ENCODE measurements at places on chromosomes 11 and 22.

DNA sequence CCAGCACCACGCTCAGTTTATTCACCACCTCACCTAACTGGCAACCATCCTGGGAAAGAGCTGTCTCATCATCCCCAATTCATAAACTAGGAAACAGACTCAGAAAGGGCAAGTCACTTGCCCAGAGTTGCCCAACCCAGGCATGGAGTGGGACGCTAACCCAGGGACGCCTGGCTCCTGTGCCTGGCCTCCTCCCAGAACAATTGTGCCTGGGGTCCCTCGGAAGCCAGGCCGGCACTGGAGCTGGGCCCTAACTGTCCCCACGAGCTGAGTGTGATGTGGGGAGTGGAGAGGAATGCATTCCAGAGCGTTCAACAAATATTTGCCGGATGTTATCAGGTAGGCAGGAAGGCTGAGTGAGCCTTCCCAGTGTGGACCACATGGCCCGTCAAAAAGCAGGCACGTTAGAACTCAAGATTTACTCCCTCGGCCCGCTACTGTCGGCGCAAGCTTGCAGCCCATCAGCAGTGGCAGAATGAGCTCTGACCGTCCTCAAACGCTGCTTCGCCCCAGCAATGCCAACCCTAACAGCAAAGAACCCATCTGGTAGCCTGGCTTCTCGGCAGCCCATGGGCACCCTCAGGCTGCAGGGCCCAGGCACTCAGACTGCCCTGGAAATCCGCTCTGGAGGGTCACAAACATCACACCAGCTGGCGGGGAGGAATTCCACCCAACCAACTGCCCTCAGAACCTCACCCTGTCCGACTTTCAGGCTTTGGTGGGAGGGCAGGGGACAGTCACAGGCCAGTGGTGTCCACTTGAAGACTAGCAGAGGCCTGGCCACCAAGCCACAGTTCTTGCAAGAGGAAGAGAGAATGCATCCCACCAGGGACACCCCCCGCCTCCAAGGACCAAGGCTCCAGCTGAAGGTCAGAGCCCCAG, 35.6 kb downstream of the MYH9 start:
- DNase-seq: no peak

GRCh38 chr11:60125956-60126585, 37.6 kb downstream of the MS4A2 start:
- DNase-seq: no peak

DNA sequence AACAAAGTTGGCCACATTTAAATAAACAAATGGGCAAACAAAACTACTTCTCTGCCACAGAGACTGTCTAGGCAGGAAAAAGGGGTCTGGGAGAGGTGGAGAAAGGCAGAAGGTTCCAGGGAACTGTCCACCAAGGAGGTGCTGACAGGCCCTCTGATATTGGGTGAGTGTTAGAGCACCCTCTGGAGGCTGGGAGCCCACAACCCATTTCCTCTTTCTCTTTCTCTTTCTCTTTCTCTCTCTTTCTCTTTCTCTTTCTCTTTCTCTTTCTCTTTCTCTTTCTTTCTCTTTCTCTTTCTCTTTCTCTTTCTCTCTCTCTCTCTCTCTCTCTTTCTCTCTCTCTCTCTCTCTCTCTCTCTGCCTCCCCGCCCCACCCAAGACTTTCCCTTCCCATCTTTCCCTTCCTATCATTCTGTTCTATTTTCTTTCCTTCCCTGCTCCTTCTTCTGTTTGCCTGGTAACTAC, 912.8 kb downstream of the DLG2 start:
- DNase-seq: peak; percentile 73

DNA sequence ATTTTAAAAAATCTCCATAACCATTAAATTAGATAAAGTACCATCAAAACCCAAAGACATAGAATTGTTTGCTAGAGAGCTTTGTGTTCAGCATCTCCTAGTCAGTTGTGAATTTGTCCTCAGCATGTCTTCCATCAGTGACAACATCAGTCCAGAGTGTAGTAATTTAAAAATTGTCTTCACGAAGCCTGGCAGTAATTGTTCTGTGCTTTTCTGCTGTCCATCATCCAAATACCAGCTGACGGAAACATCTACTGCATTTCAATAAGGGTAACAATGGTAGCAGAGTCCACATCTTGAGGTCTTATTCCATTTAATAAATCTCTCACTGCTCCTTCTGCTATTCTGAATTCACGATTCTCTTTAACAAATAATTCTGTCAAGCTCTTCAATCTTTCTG, 121.5 kb downstream of the ATXN10 start:
- no peak for DNase-seq

DNA sequence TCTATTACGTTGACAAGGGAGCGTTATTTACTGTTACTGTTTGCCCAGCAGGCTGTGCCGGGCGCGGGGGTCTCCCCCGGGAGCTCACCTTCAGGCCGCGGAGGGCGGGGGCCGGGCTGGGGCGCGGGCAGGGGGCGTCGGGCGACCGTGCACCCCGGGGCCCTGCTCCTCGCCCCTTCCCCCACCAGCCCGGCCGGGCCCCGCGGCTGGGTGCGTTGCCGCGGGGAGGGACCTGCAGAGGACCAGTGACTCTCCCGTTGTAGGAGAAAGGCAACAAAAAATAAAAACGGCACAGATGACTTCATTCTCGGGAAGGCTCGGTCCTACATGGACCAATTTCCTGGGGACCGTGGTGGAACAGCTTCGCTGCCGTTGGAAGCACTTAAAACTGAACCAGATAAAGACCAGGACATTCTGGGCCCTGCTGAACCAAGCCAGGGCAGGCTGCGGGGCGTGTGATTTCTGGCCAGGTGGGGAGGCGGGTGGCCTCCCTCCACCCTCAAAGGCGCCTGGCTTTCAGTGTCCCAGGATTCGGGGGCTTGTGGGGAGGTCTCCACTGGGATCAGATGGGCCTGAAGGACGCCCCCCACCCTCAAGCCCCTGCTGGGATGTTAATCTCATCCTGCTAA, 57.4 kb downstream of the IGLL1 start:
- peak; percentile 58 for DNase-seq

GRCh38 chr11:131301306-131301705, 69.1 kb upstream of the NTM start:
- DNase-seq: no peak

DNA sequence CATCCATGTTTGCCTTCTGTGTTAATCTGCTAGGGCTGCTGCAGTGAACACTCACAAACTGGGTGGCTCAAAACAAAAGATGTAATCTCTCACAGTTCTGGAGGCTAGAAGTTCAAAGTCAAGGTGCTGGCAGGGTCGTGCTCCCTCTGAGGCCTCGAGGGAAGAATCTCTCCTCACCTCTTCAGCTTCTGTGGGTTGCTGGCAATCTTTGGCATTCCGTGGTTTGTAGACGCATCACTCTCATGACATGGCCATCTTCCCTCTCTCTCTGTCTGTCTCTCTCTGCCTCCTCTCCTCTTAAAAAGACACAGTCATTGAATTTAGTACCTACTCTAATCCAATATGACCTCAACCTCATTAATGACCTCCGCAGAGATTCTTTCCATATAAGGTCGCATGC, 78.8 kb downstream of the TSPAN18 start:
- DNase-seq: no peak

- no peak for DNase-seq
Measured at GRCh38 chr11:72896431-72896830, 82.2 kb downstream of the ATG16L2 start.

- no peak for DNase-seq
Measured at GRCh38 chr22:33599596-33599995, 320.7 kb downstream of the LARGE1 start.

DNA sequence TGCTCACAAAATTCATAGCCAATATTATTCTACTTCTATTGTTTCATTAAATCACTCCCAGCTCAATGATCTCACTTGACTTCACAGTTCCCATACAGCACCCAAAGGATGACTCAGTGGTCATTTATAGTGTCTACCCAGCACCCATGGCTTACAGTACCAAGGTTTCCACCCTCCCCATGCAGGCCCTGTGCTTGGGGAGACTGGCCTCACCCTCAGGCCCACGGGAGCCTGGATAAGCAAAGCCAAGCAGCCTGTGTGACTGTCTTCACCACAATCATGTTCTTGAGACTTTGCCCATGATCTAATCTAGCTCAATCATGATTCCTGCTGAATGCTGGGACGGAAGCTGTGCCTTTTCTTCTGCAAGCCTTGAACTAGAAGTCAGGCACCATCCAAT, 97.6 kb downstream of the SLC36A4 start:
- no peak for DNase-seq
